ENCODE measurements at places on chromosomes 6 and 20.

DNA sequence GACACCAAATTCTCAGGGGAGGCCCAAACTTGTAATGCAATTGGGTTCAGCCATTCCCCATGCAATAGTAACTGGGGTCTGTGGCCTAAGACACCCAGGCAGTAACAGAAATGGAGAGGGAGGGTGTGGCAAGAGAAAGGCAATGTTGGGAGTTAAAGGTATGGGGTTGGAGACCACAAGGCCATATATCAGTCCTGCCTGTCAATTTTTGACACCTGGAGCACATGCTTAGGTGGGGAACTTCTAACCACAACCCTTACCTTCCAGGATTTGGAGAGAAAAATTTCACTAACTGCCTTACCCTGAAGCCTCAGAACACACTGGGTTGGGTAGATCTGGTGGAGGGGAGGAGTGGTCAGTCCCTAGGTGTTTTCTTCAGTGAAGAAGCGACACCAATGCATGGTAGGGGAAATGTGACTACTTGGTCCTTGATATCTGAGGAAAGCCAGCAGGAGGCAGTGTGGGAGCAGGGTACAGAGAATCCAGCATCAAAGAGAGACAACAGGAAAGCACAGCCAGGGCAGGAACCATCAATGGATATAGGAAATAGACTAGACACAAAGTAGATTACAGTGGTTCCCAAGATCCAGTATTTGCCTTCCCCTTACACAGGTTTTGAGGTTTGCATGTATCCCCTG, 6.8 kb upstream of the USP49 start:
- DNase-seq, result no peak

DNA sequence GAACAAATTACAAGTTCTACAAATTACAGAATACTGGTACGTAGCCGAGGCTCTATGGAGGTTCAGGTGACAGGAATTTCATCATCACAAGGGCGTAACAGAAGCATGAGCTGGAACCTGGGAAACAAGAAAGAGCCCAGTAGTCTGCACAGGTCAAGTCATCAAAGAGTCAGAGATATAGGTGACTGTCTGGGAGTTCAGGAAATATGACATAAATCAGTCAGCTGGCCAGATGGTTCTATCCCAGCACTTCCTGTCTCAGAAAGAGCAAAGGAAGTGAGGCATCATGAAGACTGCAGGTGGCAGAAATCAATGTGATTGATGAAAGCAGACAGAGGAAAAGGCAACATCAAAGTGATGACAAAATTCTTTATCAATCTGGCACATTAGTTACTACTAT, 23.3 kb downstream of the MYCT1 start:
- no peak for DNase-seq

- no peak for DNase-seq
Measured at GRCh38 chr6:168724669-168725570, 283.9 kb downstream of the SMOC2 start.

- no peak for DNase-seq
Measured at GRCh38 chr20:584161-584970, 25.7 kb downstream of the TCF15 start.

- DNase-seq, result no peak
Measured at GRCh38 chr6:40131675-40132074, 197.4 kb upstream of the MOCS1 start.

DNA sequence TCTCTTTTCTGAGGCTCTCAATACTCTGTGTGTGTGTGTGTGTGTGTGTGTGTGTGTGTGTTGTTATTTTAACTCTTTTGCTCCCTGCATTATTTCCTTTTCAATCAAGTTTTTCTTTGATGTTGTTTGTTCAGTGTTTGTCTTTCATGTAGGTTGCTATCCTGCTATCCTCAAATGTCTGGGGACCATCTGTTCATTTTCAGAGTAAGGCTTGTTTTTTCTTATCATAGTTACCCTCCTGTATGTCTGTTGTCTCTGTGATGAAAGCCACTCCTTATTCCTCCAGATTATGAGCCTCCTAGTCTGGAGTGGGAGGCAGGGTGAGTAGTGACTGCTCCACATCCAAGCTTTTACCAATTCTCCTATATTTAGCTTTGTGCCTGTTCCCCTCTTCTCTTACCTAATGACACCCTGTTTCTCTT, 9.2 kb downstream of the ENPP3 start:
- DNase-seq, result no peak

DNA sequence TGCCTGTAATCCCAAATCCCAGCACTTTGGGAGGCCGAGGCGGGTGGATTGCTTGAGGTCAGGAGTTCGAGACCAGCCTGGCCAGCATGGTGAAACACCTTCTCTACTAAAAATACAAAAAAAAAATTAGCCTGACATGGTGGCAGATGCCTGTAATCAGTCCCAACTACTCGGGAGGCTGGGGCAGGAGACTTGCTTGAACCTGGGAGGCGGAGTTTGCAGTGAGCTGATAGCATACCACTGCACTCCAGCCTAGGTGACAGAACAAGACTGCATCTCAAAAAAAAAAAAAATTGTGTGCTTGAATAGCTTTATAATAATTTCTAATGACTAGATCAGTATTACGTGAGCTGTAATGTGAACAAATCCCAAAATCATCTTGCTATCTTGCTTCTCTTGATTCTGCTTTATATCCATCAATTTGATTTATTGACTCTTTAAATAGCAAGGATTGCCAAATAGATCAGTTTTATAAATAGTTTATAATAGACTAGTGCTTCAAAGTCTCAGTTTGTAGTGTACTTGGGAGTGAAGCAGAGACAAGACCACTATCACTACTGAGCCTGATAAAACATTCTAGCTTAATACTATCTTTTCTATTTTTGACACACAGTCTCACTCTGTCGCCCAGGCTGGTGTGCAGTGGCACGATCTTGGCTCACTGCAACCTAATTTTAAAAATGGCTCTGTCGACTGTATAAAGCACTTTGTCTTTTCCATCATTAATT, 7.1 kb downstream of the AMD1 start:
- DNase-seq, result no peak

- no peak for DNase-seq
Measured at GRCh38 chr6:43983632-43984031, 143.6 kb downstream of the MRPL14 start.

GRCh38 chr6:66553441-66553840, 846.4 kb upstream of the EYS start:
- no peak for DNase-seq

DNA sequence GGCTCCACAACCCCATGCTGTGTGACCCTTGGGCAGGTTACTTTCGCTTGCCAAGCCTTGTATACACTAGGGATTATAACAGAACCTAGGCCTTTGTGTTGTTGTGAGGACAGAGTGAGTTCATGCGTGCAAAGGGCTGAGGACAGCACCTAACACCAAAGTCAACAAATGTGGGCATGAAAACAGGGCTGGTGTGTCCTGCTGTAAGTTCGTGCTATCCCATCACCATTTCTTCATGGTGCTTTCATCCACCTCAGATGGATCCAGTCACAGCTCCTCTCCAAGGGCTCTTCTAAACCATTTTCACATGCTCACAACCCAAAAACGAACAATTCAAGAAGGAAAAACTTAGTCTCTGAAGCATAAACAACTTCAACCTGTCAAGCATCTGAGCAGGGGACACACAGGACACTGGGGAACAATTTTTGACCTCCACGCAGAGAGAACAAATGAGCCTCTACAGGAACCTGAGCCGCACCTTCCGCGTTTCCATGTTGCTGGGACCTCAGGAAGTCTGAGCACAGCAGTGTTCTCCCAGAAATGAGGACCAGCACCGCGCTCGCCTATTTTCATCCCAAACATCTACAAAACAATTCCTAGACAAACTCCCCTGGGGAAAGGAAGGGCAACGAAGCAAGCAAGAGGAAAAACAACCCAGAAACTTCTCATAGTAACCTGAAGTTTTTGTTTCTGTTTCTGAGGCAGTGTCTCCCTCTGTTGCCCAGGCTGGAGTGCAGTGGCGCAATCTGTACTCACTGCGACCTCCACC, 3.1 kb downstream of the LRP11 start:
- no peak for DNase-seq

DNA sequence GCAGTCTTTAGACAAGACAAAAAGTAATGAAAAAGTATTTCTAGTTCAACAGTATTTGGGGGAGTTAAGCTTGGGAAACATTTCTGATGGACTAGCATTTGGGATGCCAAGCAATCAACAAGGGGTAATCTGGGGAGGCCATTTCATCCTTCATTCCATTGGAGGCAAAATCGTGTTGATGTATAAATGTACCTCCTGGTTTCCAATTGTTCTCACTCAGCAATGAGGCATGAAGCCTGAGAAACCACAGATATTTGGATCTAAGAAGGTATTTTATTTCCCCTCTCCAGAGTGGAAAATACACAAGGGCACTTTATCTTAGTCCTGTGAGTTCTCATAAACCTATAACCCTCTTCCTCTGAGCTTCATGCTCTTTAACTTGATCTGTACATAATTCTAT, 68.2 kb downstream of the TBX18 start:
- DNase-seq, result no peak

- DNase-seq, result no peak
Measured at GRCh38 chr6:168495133-168495532, 54.1 kb downstream of the SMOC2 start.

GRCh38 chr6:12720310-12720709, 3.7 kb downstream of the PHACTR1 start:
- no peak for DNase-seq

DNA sequence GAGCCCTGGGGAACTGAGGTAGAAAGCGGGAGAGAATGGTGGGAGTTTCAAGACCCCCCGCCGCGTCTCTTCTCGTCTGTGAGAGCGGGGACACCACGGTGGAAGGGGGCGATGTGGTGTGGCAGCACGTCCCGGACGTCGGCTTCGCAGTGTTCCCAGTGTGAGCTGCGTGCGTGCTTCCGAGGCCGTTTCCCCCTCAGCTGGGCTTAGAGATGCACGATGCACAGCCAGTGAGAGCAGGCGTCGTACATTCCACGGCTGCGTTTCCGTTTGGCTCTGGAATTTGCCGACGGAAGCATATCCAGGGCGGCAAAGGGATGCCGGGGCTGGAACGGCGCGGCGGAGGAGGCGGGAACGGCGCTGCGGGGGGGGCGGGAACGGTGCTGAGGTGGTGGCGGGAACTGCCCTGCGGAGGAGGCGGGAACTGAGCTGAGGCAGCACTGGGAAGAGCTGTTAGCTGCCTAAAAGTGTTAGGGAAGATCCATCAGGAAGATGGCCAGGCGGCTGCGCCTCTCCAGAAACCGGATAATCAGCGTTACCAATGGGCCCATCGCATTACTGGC, 37.7 kb downstream of the KIF25 start:
- no peak for DNase-seq

- no peak for DNase-seq
Measured at GRCh38 chr20:34951652-34952051, 4.0 kb downstream of the GSS start.

DNA sequence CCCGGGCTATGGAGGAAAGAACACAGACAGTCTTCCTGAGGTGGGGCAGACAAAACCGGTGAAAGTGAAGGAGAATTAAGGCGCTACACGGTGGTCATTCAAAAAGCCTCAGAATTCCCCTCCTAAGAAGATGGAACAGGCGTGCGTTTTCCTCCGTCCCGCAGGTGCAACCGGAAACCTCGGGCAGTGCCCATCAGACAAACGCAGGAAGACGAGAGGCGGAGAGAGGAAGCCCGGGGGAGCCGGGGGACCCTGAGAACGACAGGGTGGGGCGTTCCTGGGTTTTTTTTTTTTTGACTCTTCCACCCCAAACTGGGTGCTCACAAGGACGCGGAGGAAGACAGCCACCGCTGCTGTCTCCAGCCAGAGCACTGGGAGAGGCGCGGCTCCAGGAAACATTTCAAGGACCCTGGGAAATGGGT, 25.4 kb downstream of the TTLL2 start:
- no peak for DNase-seq

GRCh38 chr20:46935394-46936017, 40.9 kb downstream of the EYA2 start:
- DNase-seq, result no peak

DNA sequence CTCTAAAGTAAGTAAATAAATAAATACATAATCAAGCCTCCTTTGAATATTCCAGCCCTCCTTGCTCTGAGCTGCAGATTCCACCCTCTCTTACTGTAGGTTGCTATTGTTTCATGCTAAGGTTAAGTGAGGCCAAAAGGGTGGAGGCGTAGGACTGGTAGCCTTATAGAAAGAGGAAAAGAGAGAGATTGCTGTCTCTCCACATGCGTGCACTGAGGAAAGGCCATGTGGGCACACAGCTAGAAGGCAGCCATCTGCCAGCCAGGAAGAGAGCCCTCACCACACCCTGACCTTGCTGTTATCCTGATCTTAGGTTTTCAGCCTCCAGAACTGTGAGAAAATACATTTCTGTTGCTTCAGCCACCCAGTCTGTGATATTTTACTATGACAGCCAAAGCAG, 87.4 kb upstream of the SHLD1 start:
- no peak for DNase-seq

DNA sequence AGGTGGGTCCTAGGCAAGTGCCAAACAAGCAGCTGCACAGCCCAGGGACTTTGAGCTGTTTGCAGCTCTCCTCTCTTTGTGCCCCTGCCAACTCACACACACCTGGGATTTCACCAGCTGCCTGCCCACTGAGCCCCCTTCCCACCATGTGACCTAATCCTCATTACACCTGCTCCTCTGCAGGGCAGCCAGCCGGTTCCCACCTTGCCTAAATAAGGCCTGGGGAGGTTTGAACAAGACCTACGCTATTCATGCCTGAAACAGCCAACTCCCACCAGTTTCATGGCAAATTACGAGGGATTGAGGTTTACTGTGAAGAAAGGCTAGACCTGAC, 92.6 kb upstream of the SOX4 start:
- DNase-seq, result no peak

All from CMK (cell line).